Upper lobe of right lung (tissue), 1 donor: ENCODE measurements at places on chromosomes 16 and 17. TPM values are rescaled to one million over a fixed set of nuclear protein-coding genes. Genes with fewer than 3 reads are reported as not detected.

Gene CFAP119
- 5.5 TPM for total RNA-seq

Gene TMIGD1
- not detected for total RNA-seq

Gene FBXO39
- 0.49 TPM for total RNA-seq

Gene MT1F
- 9.1 TPM for total RNA-seq

Gene KCNAB3
- 5.9 TPM for total RNA-seq

Gene STAT3
- 309 TPM for total RNA-seq

Gene ETV4
- 4.0 TPM for total RNA-seq

Gene MYH13
- not detected for total RNA-seq

Gene HAS3
- total RNA-seq: 8.2 TPM

Gene CD300E
- 6.5 TPM for total RNA-seq

Gene TBC1D3H
- not detected for total RNA-seq

Gene LGALS9B
- not detected for total RNA-seq

Gene SYNGR3
- 0.61 TPM for total RNA-seq

Gene ABCA8
- total RNA-seq: 34.0 TPM

Gene IGSF6
- 88.4 TPM for total RNA-seq

Gene SIRT7
- total RNA-seq: 27.5 TPM

Gene SCARF1
- 48.5 TPM for total RNA-seq

Gene LRRC37A
- 1.9 TPM for total RNA-seq

Gene CHD9NB
- 1.1 TPM for total RNA-seq

Gene PIMREG
- 0.26 TPM for total RNA-seq

Gene FAM83G
- total RNA-seq: 8.3 TPM

Gene CCL14
- total RNA-seq: 110 TPM

Gene SDR42E2
- total RNA-seq: 0.14 TPM

Gene CD7
- 7.2 TPM for total RNA-seq

Gene ZMYND15
- 9.6 TPM for total RNA-seq

Gene MAF
- 66.4 TPM for total RNA-seq

Gene SMURF2
- 44.9 TPM for total RNA-seq

Gene ANKRD40CL
- total RNA-seq: not detected

Gene PPP1R27
- total RNA-seq: not detected

Gene GFAP
- not detected for total RNA-seq
